Suppressor macrophage (primary cell): ENCODE measurements at places on chromosomes 4 and X.
A peak's percentile ranks its signal among the peaks of the same experiment; 100 is the strongest.

- DNase-seq = no peak
Observed at GRCh38 chrX:140337263-140337662, 167.6 kb downstream of the SOX3 start.

DNA sequence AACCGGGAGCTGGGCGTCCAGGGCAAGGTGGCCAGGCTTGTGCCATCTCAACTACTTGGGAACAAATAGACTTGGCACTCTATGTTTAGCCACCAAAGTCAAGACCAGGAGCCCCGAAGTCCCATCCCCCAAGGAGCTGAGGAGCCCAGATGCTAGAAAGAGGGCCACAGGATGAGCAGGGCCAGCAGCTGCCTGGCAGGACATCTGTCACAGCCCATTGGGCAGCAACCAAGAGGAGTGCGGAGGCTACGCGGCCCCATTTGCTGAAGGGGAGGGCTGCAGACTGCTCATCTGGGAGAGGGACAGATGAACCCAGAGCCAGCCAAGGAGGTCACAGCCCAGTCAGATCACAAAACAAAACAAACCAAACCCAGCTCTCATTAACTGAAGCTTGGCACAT, 22.9 kb upstream of the SOWAHD start:
- DNase-seq = no peak

DNA sequence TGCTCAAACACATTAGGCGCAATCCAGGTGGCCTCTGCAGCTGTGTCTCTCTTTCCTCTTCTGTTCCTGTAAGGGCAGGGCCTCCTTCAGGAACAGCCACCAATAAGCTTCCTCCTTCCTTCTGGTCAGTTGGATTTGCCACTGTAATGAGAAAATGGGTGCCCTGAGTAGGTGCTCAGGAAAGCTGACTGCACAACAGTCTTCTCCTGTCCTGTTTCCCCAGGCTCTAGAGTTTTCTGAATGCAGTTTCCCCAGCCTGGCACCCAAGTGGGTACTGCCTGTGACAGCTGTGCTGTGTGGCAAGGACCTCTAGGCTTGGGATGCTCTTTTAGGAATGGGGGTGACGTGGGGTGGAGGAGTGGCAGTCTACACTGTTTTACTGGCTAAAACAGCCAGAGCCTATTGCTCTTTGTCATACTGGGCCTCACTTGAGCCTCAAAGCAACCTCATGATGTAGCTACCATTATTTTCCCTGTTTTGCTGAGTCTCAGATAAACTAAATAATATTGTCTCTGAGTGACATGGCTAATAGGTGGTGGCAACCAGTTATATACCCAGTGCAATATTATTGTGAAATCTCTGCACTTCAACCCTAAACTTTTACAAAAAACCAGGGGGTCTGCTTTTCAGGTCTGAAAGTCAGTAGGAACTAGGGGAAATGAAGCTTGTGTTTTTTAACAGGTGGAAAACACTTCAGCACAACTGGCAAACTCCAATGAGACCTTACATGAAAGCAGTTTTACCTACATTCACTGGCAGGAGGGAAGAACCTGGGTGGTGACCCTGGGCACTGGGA, 1.2 kb downstream of the CXCL2 start:
- peak; percentile 29 for DNase-seq

GRCh38 chr4:148239494-148239985, 202.7 kb downstream of the NR3C2 start:
- DNase-seq = no peak

DNA sequence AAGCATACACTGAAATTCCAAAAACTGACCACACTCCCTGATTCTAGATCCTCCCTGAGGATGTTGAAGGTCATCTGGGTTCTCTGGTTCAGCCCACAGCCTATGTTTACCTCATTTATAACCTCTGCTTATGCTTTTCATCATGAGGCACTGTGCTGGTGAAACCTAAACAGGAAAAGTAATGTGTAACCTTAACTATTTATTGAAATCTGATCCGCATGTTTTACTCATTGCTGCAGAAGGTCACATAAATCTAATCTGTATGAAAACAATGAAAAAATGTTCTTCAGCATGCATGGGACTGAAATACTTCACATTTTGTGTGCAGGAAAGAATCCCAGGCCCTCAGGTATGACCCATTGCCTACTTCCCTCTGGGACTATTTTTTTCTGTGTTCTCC, 30.3 kb downstream of the UCHL1 start:
- no peak for DNase-seq

DNA sequence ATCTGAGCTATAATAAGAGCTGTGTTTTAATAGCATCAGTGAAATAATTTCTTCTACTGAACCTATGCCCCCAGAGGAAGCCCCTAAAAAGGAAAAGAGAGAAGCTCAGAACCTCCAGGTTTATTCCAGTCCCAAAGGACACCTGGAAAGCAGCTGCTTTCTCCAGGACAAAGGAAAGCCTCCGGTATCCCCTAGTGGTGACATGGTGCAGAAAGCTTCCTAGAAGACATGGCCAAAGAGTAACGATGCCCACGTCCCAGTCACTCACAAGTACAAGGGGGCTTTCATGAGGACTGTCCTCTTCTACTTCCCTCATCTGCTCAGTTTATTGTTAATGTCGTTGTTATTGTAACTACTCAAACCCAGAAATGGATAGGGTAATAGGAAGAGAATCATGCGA, 343.9 kb downstream of the UNC5C start:
- DNase-seq = no peak

DNA sequence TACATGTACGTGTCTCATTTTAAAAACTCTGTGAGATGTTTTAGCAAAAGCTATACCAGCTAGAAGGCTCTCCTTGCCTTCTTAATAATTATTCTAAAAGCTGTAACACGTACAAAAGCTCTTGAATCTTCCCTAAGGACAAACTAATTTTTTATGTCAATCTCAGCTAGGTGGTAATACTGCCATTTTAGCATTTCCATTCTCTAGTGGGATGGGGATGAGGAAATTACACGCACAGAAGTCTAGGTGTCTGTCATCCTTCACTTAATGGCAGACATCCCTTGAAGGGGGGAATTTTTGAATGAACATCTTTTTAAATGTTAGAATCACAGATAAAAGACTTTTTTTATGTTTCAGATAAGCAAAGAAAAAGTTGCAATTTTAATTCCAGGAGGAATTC, 569.1 kb downstream of the DMD start:
- no peak for DNase-seq

DNA sequence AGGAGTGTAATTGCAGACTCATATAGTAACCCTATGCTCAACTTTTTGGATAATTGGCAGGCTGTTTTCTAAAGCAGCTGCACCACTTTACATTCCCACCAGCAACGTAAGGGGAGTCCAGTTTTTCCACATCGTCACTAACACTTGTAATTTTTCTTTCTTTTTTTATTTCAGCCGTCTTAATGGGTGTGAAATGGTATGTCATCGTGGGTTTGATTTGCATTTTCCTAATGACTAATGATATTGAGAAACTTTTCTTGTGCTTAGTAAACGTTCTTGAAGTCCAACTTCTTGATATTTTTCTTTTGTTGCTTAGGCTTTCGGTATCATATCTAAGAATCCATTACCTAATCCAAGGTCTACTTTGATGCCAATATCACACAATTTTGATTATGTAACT, 95.3 kb upstream of the IL1RAPL1 start:
- DNase-seq = no peak

GRCh38 chr4:130563185-130563888, 1467.4 kb downstream of the C4orf33 start:
- DNase-seq = no peak

DNA sequence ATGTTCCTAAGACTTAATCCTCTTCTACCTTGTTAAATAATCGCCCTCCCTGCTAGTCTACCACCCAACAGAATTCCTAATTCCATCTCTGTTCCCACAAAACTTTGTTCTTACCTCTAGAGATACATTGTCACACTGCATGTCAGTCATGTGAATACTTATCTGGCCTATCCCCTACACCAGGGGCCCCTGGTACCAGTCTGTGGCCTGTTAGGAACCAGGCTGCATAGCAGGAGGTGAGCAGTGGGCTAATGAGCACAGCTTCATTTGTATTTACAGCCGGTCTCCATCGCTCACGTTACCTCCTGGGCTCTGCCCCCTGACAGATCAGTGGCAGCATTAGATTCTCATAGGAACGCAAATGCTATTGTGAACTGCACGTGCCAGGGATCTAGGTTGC, 73.9 kb downstream of the APBB2 start:
- DNase-seq = no peak

DNA sequence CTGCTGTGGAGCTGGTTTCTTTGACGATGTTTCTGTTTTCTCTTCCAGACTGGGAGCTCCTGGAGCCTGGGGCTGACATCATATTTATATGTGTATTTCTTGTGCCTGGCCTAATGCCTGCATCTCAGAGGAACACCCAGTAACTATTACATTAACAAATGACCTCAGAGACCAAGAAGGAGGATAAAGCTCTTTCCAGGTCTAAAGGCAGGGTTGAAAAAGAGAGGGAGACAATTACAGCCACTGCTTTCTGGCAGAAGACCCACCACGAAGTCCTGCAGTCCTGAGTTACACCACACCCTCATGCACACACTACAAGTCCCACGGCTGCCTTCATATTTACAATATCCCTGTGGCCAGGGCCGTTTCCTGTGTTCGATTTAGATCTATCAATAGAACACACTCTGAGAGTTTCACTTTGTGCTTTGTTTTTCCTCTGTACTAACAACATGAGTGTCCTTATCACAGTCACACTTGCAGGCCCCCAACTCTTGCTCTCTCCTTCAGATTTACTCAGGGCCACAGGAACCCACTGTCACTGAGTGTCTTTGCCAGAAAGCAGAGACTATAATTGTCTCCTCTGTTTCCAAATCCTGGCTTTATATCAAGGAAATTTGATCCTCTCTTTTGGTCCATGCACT, 535.5 kb downstream of the MID1IP1 start:
- DNase-seq = no peak

DNA sequence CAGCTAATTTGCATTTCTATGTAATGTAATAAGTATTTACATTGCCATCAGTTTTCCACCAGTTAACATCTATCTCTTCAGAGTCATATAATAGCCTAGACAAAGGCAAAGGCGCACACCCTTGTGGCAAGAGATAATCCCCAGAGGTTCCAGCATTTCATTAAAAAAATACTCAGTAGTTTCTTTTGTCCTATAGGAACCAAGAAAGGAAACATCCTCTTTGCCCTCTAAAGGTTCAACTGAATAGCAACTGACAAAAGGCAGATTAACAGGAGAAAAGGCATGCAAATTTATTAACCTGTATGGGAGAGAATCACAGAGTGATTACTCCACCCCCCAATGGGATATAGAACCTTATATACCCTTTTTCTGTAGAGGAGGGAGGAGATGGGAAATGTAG, 48.4 kb downstream of the MAGEB17 start:
- DNase-seq = no peak

- DNase-seq = no peak
Observed at GRCh38 chr4:149831656-149832208, 16.1 kb upstream of the IQCM start.

- DNase-seq = no peak
Observed at GRCh38 chrX:84186603-84187532, 1.1 kb downstream of the RPS6KA6 start.

DNA sequence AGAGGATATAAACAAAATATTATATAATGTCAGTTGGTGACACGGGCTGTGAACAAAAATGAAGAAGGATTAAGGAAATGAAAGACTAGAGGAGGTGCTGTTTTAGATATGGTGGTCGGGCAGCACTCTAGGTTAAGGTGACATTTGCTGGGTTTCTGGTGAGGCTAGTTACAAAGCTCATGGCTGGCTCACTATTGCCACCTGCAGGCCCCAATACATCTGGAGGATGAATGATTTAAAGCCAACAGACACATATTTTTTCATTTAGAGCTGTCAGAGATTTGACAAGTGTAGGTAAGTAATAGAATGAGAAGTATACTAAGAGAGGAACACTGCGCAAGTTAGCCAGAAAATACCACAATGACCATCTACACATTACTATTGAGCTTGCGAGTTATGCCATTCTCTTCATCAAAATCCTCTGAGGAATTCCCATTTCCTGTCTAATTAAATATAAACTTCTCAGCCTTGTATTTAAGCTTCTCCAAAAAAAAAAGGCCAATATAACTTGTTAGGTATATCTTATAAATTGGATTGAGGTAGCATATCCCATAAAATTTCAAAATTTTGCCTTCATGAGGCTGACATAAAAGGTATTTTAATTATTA, 6.4 kb upstream of the FGG start:
- peak; percentile 75 for DNase-seq

- DNase-seq = no peak
Observed at GRCh38 chr4:173253561-173253960, 80.6 kb downstream of the HMGB2 start.

GRCh38 chr4:42513748-42514492, 116.6 kb downstream of the SHISA3 start:
- no peak for DNase-seq

DNA sequence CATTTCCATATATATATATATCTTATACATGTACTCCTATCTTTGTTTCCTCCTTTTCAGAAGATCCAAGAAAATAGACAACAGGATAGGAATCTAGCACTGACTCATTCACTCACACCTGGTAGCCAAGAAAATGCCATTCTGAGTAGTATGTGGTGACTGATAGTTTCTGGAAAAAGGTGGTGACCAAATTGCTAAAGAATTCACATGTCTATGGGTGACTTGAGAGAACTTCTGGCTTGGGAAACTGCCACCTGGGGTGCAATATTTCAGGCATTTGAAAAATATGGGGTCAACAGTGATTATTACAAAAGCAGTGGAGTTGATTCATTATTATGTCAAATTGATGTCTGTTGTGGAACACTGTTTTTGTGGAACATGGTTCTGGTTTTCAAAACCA, 605.1 kb downstream of the PCDH18 start:
- no peak for DNase-seq

DNA sequence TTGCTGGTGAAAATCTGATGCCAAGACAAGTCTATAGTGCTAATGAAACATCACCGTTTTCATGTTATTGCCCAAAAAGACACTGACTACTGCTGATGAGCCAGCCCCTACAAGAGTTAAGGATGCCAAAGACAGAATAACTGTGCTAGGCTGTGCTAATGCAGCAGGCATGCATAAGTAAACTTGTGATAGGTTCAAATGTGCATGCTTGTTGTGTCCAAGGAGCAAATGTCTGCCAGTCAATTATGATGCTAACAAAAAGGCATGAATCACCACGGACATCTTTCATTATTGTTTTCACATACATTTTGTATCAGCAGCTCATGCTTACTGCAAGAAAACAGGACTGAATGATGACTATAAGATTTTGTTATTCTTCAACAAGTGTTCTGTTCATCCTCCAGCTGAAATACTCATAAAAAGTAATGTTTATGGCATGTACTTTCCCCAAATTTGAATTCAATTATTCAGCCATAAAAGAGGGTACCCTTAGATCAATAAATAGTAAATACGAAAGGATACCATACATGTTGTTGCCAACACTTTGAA, 306.9 kb upstream of the ARSJ start:
- DNase-seq = no peak

GRCh38 chr4:85780664-85781063, 305.7 kb downstream of the ARHGAP24 start:
- DNase-seq = no peak

GRCh38 chrX:26586570-26586969, 370.6 kb downstream of the MAGEB5 start:
- no peak for DNase-seq

DNA sequence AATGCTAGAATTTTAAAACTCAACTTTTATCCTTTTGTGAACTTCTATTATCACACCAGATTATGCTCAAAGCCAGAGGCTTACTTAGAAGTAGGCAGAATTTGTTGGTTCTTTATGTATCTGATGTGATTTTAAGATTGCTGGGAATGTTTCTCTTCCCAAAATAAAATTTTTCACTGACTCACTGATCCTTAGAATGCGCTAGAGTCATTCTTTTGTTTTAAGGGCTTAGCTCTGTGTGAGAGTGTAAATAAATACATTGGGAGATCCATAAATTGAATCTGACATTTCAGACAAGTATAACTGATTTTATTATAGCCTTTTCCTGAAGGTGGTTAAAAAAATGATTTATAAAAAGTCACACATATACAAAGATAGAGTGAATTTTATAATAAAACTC, 101.3 kb downstream of the LARP1B start:
- DNase-seq = no peak
